ENCODE measurements at places on chromosomes 3 and 15.

- no peak for DNase-seq
Observed at GRCh38 chr3:108985844-108986243, 32.2 kb upstream of the GUCA1C start.

- DNase-seq = no peak
Observed at GRCh38 chr15:97248376-97248775, 712.1 kb upstream of the ARRDC4 start.

- no peak for DNase-seq
Observed at GRCh38 chr3:125078951-125079674, 23.3 kb upstream of the HEG1 start.

DNA sequence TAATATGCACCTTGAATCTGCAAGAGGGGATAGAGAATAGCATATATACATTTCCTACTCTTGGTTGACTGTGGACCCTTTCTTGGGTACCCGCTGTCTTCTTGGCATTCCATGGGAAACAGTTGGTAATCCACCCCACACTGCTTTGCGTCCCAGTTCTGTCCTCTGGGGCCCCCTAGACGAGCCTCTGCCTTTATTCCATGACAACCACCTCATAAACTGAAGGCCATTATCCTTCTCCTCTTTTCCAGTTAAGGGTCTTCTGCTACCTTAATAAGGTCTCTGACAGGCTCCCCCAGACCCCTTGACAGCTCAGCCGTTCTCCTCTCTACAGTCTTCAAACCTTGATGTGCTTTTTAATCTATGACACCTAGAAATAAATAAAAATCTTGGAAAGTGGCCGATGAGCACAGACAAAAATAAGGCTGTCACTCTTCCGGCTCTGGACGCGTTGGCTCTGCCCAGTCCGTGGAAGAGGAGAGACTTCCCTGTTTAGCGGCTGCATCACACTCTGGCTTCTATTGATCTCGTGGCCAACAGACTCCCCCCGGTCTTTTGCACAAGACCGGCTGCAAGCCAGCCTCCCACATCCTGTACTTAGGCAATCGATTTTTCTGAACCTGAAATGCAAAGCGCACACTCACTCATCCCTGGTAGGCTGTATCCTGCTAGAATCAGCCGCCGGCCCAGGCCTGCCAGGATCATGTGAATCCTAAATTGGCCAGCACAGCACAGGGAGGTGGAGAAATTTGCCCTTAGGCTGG, 251.0 kb upstream of the TLE3 start:
- no peak for DNase-seq

DNA sequence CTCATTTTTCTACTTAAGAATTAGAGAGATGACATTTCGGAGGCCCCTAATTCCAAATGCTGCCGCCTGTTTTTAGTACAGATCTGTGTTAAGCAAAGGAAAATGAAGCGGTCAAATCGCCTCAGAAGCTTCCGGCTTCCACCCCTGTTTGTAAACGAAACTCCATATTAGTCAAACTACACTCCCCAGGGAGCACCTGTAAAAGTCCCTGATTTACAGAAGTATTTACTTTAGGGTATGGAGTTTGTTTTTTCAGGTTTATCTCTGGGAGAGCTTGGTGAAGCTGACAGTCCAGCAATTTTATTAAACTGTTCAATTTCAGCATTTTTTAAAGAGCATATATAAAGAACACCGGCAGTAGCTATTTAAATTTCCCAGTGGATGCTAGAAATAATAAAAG, 319.8 kb downstream of the FHIT start:
- no peak for DNase-seq

- DNase-seq = peak; percentile 51
Observed at GRCh38 chr15:64430000-64430735, 30.2 kb upstream of the ZNF609 start.
